ENCODE measurements at places on chromosomes 6 and 20.

DNA sequence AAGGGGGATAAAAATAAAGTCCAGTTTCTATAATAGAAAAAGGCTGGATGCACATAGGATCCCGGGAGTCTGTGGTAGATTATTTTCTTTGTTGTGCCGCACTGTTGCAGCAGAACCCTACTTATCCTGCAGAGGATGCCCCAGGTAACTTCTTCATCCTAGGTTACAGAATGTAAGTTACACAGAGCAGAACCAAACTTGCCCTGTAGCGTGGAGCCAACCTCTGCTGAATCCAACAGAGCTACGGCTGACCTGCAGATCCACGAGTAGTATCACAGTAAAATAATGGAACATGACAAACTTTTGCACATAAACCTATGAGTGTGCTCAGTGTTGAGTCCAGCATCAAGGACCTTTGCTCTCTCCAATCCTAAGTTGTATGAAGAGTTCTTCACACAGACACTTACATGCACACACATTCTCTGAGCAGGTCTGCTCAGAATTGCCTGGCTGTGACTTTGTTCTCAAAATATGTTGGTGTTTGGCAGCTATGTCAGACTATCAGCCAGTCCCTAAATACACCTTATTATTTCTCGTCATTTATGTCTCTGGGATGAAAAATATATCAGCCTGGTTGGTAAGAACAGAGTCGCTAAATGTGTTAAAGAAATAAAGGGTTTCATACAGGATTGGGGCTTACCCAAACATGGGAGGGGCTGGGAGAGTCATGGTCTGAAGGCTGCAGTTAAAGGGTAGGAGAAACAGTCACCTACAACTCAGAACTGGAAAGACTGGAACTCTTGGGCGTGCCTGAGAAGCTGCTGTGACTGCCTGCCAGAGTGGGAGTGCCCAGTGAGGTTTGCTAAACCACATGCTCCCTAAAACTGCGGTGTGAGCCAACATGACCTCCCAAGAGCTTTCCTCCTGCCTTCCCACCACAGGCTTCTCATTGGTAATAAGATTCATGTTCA, 165.1 kb upstream of the SLC24A3 start:
- DNase-seq: no peak

DNA sequence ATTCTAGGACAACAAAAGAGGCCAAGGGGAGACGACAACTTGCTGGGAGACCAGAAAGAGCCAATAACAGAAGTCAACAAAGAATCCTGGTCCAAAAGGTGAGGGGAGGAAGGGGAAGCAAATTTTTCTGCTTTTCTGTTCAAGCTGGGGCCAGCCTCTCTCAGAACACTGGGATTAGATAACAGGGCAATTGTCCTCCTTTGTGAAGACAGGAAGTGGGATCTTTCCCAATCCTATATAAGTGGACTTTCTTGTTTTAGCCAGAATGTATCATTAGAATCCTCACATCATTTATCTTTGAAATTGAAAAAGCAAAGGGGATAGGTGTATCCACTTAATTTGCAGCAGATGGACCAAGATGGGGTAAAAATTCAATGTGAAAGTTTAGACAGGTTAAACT, 101.2 kb upstream of the COL21A1 start:
- DNase-seq: no peak

- DNase-seq: no peak
These were observed 296.7 kb downstream of the SAMD5 start for GRCh38 chr6:147805155-147805554.

- no peak for DNase-seq
These were observed 43.0 kb downstream of the VEGFA start for GRCh38 chr6:43812850-43813578.

GRCh38 chr6:142676027-142676443, 268.9 kb downstream of the HIVEP2 start:
- DNase-seq: no peak

GRCh38 chr6:43627008-43627825, 1.8 kb downstream of the GTPBP2 start:
- no peak for DNase-seq

DNA sequence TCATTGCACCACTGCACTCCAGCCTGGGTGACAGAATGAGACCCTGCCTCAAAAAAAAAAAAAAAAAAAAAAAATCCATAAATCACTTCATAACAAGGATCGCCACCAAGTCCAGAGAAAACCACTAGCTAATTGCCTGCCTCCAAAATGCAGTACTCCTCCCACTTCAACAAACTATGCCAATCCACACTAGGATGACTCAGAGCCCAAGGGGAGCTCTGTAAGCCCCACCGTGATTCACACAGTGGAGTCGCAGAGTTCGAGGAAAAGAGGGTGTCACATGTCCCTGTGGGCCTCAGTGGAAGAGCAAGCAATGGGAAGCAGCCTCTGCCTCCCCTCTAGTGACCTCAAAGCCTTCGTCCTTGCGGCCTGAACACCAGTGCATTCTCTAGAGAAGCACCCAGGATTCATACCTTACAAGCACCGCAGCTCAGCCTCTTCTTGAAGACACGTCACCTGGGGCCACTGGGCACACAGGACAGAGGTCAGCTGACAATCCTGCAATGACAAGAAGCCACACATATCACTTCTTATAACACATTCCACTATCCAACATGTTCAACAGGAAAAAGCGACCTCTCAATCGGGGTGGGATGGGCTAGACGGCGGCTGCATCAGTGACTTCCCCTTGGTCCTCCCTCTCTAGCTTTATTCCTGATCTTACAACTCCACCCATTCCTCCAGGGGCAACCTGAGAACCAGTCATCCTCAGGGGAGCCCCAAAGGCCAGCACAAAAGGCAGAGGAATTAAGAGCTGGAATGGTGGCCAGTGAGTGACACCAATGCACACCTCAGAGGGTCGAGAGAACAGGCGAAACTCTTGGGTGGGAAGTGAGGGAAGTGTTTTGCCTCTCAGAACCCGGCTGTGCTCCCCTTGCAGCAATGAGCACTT, 8.9 kb downstream of the SNHG17 start:
- DNase-seq: no peak

GRCh38 chr20:23459461-23460150, 6.9 kb upstream of the CST11 start:
- no peak for DNase-seq

GRCh38 chr20:35547329-35547728, 5.5 kb downstream of the ERGIC3 start:
- DNase-seq: no peak

DNA sequence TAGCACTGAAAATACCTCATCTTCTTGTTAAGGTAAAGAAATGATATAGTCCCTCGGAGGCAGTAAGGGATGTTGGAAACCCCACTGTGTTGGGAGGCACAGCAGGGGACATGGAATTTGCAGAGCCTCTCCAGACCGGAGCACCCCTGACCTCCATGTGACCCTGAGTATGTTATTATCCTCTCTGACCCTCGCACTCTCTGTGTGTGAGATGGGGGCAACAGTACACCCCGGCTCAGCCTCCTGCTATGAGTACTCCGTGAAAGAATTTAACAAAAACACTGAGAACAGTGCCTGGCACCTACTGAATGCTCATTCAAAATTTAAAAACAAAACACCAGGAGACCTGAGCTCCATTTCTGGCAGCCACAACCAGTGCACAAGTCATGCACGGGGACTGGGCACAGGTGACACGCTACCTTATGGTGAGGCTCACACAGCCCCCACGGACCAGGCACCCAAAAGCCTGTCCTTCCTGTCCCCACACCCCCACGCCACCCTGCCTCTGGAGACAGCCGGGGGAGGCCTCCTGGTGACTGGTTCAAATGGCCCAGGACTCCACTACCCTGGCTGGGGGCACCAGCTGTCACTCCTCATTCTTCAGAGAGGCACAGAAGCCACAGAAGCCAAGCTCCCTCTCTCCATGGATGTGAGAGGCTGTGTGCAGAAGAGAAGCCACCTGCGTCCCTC, 6.1 kb downstream of the NINL start:
- DNase-seq: no peak

DNA sequence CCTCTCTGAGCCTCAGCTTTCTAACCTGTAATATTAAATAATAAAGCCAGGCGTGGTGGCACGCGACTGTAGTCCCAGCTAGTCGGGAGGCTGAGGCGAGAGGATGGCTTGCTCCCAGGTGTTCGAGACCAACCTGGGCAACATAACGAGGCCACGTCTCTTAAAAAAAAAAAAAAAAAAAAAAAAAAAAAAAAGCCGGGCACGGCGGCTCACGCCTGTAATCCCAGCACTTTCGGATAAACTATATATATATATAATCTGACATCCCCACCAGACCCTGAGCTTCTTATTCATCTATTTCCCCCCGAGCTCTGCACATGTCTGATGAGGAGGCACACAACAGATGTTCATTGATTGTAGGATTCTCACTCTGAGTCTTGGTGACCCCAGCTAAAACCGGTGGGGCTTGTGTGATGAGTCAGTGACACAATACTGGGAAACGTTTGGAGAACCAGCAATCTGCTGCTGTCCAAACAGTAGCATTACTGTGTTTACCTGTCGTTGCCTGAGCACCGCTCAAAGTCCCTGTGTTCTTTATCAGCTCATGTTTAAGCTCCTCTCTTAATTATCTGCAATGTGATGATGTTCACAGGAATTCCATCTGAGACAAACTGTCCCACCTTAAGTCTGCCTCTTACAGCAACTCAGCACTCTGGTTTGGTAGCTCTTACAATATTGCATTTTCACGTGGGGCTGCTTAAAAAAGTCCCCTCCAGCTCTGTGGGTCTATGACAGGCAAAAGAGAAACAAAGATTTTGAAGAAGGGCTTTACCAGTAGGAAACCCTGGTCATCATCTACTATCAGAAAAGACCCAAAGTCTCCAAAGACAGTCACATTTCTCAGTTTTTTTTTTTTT, 1.0 kb upstream of the SPATA2 start:
- DNase-seq: no peak

DNA sequence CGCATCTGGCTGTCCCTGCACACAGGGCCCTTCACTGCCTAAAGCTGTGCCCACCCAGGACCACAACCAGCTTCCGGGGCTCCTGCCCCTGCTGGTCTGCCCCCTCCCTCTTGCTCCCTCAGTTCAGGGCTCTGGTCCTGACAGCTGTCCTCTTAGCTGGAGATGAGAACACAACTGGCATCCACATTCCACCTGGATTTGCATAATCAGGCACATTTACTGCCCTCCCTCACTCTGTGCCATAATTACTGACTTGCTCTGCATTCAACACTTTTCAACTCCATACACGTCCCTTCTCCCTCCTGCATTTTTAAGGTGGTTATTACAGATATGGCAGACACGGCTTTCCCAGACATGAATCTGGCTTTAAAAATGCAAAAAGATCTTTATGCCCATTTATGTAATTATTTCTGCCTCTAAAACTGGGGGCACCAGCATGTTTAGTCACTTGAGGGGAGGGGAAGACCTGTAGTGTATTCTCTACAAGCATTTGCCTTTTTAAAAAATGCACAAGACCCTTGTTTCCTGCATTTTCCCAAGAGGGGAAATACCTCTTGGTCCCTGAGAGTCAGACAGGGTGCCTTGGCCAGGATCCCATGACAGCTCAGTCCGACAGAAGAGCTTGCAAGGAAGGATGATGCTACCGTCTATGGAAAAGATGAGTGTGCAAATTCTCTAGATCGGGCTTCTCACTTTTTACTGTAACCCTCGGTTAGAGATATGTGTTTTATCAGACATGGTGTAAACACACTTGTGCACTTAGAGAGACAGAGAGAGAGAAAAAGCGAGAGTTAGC, 401.8 kb downstream of the PREX1 start:
- DNase-seq: no peak

DNA sequence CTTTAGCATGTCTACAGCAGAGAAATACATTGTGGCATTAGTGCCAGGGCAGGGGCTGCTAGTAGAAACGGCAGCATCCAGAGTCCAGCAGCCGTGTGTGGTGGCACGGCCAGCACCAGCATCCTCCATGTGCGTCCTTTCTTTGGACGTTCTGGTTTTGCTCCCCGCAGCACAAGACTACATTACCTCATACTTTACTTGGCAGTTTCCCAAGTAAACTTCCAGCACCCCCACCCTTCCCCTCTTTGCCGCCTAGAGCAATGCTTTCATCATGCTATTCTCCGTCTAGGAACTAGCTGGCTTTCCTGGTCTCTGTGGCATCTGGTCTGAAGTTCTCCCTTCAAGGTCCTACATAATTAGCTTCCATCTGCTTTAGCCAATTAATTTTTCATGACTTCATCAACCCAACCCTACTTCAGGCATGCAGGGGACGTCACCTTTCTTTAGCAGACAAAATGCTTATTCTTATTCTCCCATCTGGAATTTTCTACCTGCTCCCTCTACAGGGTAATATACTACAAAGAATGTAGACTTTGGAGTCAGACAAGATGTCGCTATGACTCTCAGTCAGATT, 67.6 kb downstream of the BLOC1S5 start:
- no peak for DNase-seq

DNA sequence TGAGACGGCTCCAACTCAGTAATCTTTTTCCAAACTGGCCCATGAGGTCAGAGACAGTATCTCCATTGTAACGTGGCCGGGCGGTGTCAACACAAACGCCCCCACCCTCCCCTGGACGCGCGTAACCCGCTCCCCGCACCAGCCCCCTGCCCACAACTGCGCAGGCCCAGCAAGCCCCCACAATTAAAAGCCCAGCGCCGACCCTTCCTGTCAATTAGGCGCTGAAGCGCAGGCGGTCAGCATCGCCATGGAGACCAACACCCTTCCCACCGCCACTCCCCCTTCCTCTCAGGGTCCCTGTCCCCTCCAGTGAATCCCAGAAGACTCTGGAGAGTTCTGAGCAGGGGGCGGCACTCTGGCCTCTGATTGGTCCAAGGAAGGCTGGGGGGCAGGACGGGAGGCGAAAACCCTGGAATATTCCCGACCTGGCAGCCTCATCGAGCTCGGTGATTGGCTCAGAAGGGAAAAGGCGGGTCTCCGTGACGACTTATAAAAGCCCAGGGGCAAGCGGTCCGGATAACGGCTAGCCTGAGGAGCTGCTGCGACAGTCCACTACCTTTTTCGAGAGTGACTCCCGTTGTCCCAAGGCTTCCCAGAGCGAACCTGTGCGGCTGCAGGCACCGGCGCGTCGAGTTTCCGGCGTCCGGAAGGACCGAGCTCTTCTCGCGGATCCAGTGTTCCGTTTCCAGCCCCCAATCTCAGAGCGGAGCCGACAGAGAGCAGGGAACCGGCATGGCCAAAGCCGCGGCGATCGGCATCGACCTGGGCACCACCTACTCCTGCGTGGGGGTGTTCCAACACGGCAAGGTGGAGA, at the start of the genes HSPA1A and HSPA1L:
HSPA1A (plus strand) TSS at position 519 of the 814 bp plus-strand sequence; CDS start at position 733, 214 bp downstream.
HSPA1L (minus strand) TSS at position 259 of the 814 bp plus-strand sequence. CDS start 3,311 bp downstream, outside the sequence.
- DNase-seq: peak; percentile 52

DNA sequence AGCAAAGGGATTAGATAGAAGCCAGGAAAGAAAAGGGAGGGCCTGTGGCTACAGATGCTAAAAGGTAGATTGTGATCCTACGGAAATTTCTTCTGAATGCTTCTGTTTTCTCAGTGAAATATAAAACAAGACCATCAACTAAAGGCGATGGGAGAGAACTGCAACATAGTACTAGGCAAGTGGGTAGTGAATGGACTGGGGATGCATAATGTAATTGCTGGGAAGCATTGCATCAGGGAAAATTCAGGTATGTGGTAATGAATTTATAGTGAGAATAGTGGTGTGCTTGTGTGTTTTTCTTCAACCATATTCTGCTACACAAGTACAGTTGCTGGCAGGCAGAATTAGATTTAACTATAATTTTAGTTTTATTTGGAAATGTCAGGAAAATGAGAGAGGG, 156.6 kb downstream of the OPN5 start:
- DNase-seq: no peak

- no peak for DNase-seq
These were observed 20.3 kb downstream of the SNTA1 start for GRCh38 chr20:33423141-33423834.
